ENCODE measurements at places on chromosomes 12 and 14.

DNA sequence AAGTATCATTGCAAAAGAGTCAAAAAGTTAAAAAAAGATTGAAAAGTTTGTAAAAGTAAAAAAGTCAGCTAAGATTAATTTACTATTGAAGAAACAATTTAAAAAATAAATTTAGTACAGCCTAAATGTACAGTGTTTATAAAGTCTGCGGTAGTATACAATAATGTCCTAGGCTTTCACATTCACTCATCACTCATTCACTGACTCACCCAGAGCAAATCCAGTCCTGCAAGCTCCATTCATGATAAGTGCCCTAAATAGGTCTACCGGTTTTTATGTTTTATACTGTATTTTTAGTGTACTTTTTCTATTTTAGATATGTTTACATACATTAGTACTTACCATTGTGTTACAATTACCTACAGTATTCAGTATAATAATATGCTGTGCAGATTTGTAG, 43.9 kb upstream of the ABCC9 start:
- DNase-seq: no peak

DNA sequence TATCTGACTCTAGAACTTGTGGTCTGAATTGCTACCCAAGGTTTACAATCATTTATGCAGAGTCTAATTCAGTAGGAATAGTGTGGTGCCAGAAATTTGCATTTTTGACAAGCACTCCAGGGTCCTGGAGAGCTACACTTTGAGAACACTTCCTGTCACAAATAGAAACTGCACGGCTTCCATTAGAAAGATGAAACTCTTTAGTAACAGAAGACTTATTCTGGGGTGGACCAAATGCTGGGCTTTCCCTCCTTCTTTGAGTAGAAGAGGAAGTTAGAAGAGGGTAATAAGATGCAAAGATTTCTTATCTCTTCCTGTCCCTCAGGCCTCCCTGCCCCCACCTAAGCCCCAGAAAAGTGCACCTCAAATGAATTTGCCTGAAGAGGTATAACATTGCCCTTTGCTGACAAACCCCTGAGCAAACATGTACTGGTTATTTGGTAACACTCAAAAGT, 28.4 kb downstream of the DGLUCY start:
- DNase-seq: no peak

- no peak for DNase-seq
Observed at GRCh38 chr12:106651552-106651951, 68.7 kb downstream of the RFX4 start.

DNA sequence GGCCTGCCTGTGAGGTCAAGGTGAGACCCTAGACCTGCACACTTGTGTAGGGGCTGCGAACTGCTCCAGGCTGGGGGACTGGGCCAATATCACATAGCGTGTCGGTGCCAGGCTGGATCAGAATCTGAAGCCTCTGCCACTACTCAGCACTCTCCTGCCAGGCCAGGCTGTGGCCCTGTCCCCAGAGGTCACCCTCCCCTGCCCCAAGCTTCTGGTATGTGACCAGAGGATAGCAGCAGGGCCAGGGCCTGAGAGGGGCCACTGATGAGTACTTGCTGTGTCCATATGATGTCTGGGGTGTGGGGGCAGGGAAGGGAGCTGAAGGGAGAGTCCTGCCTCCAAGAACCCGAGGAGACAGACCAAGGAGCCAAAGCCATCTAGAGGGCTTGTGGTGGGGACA, 17.8 kb downstream of the ARL6IP4 start:
- DNase-seq: no peak

DNA sequence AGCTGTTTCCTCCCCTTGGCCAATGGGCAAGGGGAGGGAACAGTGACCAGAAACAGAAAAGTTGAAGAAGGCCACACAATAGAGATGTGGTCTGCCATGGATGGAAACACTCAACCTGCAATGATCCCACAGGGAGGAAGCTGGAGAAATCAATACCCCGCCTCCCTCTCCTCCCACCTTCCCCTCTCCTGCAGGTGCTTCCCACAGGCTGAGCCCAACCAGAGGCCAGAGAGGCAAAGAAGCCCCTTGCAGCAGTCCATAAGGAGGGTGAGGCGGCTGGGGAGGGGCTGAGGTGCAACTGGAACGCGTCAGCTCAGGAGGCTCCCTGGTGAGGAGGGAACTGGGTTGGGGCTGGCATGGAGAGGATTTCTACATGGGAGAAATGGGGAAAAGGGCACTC, 84.0 kb downstream of the RNF34 start:
- DNase-seq: no peak

GRCh38 chr12:96361074-96361473, 39.2 kb downstream of the CDK17 start:
- no peak for DNase-seq

- no peak for DNase-seq
Observed at GRCh38 chr14:66508547-66508845, 549 bp downstream of the GPHN start.

GRCh38 chr14:91378930-91379578, 38.6 kb downstream of the CCDC88C start:
- no peak for DNase-seq

GRCh38 chr14:103136388-103137271, 13.4 kb downstream of the TNFAIP2 start:
- no peak for DNase-seq

- DNase-seq: no peak
Observed at GRCh38 chr12:54502485-54502884, 4.9 kb downstream of the NCKAP1L start.

DNA sequence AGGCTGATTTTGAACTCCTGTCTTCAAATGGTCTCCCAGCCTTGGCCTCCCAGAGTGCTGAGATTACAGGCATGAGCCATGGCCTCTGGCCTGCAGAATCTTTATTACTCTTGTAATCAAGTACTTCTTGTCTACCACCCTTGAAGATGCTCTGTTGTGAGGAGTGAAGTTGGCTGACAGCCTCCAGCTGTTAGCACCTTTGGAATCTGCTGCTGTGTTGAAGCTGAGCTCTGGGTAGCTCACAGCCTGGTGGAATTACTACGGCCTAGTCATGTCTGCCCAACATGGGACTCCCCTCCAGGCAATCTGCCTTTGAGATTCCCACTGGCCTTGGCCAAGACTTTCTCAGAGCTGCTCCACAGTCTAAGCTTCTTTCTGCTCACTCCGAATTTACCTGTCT, 5.8 kb upstream of the C12orf75 start:
- no peak for DNase-seq

DNA sequence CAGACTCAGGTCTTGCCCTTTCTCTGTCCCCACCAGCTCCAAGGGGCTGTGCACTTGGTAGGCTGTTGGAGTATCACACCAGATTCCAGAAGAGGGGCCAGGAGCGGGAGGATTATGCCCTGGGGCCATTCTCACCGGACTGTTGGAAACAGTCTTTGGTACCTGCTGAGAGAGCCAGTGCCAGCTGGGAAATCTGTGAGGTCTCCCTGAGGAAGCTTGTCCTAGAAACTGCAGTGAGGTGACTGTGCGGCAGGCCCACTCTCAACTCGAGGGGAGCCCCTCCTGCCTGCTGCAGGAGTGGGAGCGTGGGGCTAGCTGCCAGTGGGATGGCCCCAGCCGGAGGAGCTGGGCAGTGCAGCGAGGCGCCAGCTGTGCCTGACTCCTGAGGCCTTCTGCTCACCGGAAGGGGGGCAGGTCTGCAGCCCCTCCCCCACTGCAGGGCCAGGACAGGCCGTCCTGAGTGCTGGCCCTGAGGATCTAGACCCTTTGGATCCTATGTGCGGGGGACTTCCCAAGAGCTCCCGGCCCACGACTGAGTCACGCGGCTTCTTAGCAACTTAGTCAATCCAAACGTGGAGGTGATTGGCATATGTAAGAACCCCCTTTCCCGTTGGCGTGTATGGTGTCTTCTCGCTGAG, 295.2 kb downstream of the CACNA1C start:
- DNase-seq: no peak

DNA sequence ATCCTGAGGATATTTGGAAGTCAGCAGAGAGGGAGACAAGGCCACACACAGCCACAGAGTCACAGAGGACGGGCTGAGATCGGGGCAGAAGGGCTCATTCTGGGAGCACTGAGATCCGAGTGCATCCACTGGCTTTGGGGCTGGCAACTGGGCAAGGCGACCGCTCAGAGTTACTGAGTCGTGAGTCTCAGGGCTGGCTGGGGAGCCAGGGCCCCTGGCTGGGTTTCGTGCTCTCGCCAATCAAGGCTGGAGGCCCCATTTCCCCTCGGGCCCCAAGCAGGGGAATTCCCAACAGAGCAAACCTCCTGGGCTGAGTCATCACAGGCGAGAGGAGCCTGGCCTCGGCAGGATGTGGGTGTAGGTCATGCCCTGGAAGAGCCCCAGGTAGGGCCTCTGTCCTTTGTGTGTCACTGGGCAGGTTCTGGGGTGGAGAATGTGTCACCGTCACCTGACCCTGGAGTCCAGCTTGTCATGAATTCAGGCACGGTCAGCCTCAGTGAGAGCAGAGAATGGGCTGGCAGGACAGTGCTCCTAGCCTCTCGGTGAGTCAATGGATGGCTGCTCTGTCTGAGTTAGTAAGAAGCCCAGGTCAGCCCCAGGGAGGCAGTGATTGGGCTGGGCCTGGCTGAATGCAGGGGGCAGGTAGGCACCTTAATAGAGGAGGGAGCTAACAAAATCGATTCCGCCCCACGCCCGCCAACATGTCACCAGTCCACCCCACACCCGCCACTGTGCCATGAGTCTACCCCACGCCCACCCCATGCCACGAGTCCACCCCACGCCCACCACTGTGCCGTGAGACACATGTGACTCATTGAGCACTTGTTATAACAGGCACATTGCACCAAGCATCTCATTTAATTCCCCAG, 16.9 kb downstream of the ASB2 start:
- DNase-seq: no peak

- no peak for DNase-seq
Observed at GRCh38 chr12:9405886-9406563, 197.8 kb upstream of the PZP start.

- DNase-seq: no peak
Observed at GRCh38 chr12:77600468-77600843, 230.2 kb upstream of the NAV3 start.

GRCh38 chr12:94263905-94264561, 115.7 kb downstream of the PLXNC1 start:
- no peak for DNase-seq

DNA sequence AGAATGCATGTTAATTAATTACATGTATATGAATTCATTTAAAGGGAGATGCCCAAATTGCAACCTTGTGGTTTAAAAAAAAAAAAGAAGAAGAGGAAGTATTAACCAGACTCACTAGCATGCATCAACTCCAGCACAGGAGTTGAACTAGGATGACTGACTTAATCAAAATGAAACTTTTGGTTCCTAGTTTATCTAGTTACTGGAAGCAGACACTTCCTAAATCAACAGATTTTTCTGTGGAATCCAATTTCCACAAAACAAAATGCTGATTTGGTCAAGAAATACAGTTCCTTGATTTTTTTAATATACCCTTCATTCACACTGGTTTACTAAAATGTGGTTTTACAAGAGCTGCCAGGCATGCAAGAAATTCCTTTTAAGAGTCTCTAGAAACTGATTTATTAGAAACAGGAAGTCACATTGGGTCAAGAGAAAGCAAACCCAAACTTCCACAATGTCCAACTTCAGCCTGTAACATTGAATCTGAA, 41.6 kb downstream of the ITPR2 start:
- peak; percentile 48 for DNase-seq

GRCh38 chr14:28635387-28635786, 131.2 kb upstream of the FOXG1 start:
- peak; percentile 40 for DNase-seq

DNA sequence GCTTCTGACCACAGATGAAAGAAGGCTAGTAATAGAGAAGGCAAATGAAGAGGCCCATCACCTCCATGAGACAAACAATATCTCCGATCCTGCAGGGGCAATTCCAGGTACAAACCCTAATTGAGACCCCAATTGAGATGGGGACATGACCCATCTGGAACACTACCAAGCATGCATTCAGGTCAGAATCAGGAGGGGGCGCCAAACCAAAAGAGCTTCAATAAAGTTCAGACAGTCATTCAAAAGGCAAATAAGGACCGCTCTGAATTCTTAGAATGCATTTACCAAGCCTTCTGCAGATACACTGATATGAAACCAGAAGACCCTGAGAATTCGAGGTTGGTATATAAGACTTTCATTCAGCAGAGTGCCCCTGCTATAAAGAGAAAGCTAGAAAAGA, 10.2 kb upstream of the EDDM3B start:
- no peak for DNase-seq

DNA sequence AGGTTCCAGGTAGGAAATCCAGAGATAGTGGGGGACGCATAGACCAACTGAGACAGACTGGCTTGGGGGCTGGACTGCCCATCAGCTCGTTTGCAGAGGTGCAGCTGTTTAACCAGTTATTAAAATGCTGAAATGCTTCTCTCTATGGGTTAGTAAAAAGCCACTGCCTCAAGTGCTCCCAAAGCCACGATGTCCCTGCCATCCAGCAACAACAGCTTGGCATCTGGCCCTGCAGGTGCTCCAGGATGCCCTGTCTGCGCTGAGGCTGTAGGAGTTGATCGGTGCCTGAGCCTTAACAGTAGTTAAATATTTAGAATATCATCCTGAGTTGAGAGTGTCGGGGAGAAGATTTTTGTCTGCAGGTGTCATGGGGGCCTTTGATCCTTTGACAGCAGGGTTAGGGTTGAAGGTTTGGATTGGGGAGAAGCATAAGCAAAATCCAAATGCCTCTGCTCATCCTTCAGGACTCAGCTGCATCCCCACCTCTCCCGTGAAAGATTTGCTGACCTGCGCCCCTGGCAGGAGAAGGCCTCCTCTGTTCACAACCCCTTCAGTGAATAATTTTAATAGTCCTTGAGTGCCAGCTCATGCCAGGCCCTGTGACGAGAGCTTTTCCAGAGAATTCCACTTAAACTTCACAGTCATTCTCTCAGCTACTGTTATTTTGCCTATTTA, 127.3 kb upstream of the PWP1 start:
- DNase-seq: no peak

DNA sequence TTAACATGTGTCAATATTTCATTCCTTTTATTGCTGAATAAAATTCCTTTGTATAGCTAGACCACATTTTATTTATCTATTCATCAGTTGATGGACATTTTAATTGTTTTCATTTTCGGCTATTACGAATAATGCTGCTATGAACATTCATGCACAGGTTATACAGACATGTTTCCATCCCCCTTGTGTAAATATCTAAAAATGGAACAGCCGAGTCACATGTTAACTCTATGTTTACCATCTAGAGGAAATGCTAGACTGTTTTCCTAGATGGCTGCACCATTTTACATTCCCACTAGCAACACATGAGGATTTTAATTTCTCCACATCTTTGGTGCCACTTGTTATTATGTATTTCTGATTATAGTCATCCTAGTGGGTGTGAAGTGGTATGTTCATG, 49.2 kb downstream of the HECTD4 start:
- no peak for DNase-seq

- DNase-seq: no peak
Observed at GRCh38 chr14:55977392-55978150, 140.6 kb upstream of the PELI2 start.

DNA sequence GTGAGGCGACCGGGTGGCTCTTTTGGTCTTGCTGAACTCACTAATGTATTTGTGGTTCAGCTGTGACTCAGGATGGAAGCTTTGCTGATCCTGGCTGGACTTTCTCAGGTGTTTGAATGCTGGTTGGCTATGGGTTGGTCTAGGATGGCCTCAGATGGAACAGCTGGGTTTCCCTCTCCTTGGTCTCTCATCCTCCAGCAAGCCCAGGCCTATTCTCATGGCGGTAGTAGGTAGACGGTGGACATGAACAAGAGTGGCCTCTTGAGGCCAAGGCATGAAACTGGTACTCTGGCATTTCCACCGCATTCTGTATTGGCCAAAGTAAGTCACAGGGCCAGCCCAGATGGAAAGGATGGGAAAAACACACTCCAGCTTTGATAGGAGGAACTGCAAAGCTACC, 11.8 kb upstream of the POLR3B start:
- DNase-seq: peak; percentile 62

- DNase-seq: no peak
Observed at GRCh38 chr12:93098077-93098476, 169.0 kb upstream of the EEA1 start.
